ENCODE measurements at places on chromosomes 3 and 15.

- no peak for DNase-seq
These were observed 509.2 kb upstream of the MDFIC2 start for GRCh38 chr3:70821602-70822001.

DNA sequence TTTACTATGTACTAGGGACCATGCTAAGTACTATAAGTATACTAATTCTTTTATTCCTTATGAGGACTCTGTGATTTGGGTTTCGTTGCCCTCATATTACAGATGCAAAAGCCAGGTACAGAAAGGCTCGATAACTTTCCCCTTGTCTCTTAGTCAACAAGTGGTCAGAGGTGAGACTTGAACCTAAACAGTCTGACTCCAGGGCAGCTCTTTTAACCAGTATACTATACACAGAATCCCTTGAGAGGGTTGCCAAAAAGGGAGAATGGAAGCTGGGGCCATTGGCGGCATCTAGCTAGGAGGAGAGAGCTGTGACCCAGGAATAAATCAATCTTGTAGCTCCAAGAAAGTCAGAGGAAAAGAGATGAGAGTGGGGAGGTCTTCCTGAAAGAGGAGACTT is 92.4 kb downstream of the TOP2B start:
- DNase-seq: no peak

DNA sequence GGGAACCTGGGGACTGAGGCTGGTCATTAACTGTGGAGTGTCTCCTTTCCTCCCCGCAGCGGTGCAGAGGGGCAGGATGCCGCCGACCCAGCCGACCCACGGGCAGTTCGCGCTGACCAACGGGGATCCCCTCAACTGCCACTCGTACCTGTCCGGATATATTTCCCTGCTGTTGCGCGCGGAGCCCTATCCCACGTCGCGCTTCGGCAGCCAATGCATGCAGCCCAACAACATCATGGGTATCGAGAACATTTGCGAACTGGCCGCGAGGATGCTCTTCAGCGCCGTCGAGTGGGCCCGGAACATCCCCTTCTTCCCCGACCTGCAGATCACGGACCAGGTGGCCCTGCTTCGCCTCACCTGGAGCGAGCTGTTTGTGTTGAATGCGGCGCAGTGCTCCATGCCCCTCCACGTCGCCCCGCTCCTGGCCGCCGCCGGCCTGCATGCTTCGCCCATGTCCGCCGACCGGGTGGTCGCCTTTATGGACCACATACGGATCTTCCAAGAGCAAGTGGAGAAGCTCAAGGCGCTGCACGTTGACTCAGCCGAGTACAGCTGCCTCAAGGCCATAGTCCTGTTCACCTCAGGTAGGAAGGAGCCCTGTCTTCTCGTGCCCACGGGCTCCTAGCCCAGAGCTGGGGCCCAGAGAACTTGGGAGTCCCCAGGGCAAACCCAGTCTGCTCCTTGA is 3.7 kb downstream of the NR2F2 start:
- no peak for DNase-seq

DNA sequence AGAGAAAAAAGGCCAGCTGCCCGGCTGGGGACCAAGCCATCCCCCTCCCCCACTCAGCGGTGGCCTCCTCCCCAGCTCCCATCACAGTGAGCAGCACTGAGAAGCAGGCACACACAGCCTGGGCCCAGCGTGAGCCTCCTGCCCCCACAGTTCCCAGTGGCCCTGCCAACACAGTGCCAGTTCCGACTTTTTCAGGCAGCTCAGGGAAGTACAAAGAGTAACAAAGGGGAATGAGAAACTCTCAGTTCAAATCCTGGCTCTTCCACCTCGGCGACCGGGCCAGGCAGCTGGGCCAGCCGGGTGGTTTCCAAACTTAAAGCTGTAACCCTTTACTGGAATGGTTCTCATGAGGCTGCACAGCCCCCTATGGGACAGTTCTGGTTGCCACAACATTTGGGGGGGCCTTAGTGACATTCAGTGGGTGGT is 18.5 kb downstream of the TNK2 start:
- DNase-seq: no peak

- no peak for DNase-seq
These were observed 126.4 kb upstream of the FAM3D start for GRCh38 chr3:58792921-58793451.

- no peak for DNase-seq
These were observed 76.0 kb downstream of the WWTR1 start for GRCh38 chr3:149581681-149582370.

- no peak for DNase-seq
These were observed 68.9 kb upstream of the PCSK6 start for GRCh38 chr15:101558221-101558941.

GRCh38 chr3:115162759-115163158 is 15.7 kb upstream of the ZBTB20 start:
- no peak for DNase-seq

Measured in amygdala (tissue), 56 donors.